ENCODE measurements at places on chromosomes 5 and 9.

- peak; percentile 16 for DNase-seq
These were observed 42.6 kb downstream of the MLLT3 start for GRCh38 chr9:20579524-20580314.

DNA sequence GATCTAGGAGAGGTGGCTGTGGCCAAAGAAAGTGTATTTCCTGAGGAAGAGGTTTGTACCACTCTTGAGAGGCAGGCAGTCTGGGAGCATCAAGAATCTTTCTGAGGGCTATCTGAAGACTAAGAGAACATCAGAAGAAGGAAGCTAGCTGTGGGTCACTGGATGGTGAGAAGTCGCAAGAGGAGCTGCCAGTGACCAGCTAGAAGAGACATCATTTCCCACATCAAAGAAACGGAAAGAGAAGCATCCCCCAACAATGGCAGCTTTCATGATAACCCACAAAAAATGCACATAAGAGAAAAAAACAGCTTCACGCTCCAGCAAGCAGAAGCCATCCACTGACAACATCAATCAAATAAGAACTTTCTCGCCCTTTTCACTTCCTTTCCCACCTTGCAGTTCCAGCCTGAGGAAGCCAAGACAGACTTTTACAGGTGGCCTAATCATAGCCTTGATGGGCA lies 25.0 kb upstream of the CEP78 start:
- no peak for DNase-seq

GRCh38 chr9:12698266-12698665 lies 5.1 kb downstream of the TYRP1 start:
- DNase-seq = no peak

GRCh38 chr9:38419181-38419580 lies 5.1 kb downstream of the IGFBPL1 start:
- no peak for DNase-seq

DNA sequence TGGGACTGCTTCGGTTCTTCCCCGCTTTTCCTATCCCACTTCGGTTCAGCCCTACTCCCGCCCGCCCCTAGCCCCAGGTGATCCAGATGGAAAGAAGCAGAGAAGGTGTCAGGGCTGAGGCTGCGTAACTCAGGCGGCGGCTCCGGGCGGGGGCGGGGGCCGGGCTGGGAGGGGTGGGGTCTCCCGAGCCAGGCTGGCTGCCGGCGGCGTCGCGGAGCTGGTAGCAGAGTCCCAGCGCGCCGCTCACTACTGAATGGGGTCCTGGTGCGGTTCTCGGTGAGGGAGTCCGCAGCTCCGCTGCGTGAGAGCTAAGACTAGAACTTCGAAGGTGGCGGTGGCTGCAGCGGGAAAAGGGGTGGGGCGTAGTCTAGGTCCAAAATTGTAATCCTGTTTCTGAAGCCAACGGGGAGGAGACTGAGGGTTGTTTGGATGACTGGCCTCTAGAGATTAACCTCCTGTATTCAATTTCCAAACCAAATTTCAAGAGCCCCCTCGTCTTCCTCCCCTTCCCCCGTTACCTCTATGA lies 1.4 kb downstream of the PRR16 start:
- DNase-seq = peak; percentile 2

GRCh38 chr5:171709930-171710329 lies 75.7 kb upstream of the SMIM23 start:
- DNase-seq = no peak

- no peak for DNase-seq
These were observed 869.4 kb upstream of the CDH6 start for GRCh38 chr5:30324083-30324482.

DNA sequence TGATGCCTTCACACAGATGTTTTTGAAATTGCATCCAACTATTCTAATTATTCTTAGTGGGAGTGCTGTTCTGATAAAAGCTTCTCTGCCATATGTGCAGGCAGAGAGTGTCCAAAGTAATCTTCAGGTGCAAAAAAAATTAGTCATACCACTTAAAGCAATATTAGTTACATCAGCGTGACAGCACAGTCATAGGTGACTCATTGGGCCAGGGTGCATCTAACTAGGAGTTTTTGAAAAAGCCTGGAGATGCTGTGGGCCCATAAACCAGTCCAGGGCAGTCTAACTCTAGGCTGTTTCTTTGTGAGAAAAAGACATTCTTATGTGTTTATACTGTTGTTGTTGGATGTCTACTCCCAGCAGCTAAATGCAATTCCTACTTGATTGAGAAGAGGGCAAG lies 33.0 kb upstream of the C6 start:
- DNase-seq = no peak

GRCh38 chr5:79851391-79851863 lies 139.6 kb downstream of the MTX3 start:
- no peak for DNase-seq

DNA sequence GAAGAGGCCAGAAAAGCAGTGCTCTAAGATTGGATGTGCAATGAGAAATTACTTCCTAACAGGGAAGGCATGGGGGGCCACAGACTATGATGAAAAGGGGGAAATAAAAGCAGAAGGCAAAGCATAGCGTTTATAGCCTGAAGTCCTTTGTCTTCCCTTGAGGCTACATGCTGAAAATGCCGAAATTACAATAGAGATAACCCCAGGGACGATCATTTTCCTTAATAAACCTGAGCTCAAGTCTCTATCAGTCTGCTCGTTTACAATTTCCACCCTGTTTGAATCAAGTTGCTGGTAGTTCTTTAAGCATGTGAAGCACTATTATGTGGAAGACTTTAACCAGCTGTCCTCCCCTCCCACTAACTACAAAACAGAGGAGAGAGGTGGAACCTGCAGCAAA lies 60.4 kb downstream of the FREM1 start:
- DNase-seq = no peak

- DNase-seq = peak; percentile 68
These were observed 1.6 kb upstream of the SEMA6A start for GRCh38 chr5:116576053-116576713.

GRCh38 chr9:19770973-19771372 lies 17.9 kb downstream of the SLC24A2 start:
- DNase-seq = no peak

DNA sequence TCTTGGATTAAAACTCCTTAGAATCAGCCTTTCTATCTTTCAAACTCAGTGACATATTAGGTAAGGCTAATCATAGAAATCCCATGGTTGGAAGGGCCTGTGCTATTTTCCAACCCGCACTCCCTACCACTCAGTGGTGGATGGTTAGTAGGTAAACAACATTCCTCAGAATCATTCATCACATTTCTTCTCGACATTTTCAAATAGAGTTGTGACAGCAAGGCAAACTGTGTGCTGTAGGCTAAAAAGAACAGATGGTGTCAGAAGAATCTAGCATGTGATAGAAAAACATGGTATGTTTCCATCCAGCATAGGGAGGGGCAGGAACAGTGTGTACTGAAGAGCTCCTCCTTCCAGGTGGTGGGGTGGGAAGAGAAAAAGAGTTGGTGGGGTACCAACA lies 227.3 kb upstream of the NMUR2 start:
- no peak for DNase-seq

DNA sequence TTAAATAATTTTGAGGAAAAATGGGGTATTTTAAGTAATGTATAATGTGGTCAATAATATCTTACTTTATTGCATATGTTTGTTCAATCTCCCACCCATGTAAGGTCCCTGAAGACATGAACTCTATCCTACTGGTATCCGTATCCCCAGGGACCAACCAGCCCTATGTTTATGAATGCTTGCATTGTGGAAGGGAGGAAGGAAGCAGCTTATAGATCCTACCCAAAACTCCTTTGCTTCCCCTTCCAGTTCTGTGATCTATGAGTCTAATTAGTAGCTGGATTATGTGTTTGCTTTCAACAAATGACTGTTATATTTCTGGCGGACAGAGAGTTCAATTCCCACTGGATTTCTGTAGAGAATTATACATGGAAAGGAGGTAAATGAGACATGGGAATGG lies 45.6 kb downstream of the CNTRL start:
- DNase-seq = no peak

DNA sequence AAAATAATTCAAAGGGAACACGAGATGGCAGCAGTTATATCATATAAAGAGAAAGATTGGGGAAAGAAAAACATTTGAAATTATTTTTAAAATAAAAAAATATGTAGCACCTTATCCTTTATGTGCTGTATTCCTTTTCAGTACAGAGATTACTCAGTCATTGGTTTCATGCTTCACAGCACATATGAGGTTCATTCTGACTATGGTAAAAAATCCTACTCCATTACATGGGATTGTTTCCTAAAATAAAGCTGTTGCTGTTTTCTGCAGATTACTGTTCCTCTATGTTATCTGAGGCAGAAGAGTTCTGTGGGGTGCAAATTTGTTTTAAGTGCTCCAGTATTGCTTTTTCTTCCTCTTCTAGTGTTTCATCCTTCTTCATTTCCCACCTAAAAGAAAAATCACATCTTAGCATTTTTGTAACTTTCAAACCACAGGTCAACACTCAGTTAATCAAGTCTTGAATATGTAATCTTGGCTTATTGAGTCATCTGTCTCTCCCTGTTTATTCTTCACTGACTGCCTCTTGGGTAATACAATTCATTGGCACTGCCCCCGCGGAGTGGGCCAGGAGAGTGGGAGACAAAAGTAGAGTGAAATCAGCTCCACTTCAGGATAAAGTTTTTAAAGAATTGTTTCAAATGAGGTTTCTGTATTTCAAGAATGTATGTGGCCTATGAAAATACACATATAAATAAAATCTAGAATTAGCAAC lies 412.5 kb upstream of the POU5F2 start:
- no peak for DNase-seq
